Left ventricle myocardium superior (tissue), 1 donor: ENCODE measurements at places on chromosomes 12 and 14.

- DNase-seq = peak; percentile 28
These were observed 23.0 kb downstream of the TRIM9 start for GRCh38 chr14:51071857-51072256.

- DNase-seq = no peak
These were observed 47.9 kb downstream of the TMEM117 start for GRCh38 chr12:43883748-43884147.

DNA sequence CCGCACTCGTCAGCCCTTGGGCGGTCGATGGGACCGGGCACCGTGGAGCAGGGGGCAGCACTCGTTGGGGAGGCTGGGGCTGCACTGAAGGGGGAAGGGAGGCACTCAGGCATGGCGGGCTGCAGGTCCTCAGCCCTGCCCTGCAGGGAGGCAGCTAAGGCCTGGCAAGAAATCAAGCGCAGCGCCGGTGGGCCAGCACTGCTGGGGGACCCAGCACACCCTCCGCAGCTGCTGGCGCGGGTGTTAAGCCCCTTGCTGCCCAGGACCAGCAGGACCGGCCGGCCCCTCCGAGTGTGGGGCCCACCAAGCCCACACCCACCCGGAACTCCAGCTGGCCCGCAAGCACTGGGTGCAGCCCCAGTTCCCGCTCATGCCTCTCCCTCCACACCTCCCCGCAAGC lies 35.7 kb upstream of the YAF2 start:
- no peak for DNase-seq

GRCh38 chr12:61798778-61799177 lies 461.4 kb upstream of the USP15 start:
- no peak for DNase-seq

DNA sequence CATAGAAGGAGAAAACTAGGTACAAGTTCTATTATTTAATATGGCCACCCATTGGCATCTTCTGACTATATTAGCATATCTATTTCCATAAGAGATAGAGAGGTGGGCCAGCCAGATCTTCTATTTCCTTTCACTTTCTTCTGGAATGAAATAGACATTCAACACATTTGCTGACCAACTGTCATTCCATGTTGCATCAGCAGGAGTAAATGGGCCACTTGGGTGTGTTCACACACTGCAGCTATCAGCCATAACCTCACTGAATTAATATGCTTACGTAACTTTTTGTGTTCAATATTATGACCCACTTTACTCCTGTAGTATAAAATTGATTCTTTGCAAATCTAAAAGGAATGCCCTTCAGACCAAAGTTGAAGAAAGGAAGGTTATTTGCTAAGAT lies 106.2 kb upstream of the LGR5 start:
- DNase-seq = no peak

DNA sequence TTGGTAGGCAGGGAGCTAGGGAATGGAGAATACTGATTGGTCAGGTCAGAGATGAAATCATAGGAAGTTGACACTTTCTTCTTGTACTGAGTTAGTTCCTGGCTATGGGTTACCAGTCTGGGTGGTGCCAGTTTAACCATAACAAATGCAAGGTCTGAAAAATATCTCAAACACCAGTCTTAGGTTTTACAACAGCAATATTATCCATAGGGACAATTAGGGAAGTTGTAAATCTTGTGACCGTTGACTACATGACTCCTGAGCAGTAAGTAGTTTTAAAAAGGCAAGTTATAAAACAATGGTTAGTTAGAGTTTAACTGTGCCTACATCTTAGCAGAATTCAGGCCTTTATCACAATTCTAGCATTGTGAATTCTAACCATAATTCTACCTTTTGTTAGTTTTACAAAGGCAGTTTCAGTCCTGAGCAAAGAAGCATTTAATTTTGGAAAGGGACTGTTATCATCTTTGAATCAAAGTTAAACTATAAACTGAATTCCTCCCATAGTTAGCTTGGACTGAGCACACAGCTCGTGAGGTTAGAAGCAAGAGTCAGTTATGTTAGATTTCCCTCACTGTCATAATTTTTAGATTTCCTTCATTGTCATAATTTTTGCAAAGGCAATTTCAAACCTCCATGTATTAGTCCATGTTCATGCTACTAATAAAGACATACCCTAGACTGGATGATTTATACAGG lies 19.7 kb upstream of the MON2 start:
- no peak for DNase-seq

DNA sequence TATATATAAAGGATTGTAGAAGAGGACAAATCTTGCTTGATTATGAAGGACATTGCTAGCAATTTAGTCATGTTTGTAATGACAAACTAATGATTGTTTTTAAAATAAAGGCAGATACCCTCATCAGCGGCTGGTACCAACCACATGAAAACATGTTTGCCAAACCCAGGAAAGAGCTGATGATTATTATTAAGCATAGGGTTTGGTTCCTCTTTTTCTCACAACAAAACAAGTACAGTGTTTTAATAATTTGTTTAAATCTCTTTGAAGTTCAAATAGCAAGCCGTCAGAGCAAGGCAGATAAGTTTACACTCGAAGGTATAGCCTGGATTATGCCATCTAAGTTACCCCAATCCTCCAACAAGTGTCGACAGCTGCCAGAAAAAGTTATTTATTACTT lies 5.3 kb upstream of the SINHCAF start:
- no peak for DNase-seq

GRCh38 chr14:69376439-69376838 lies 21.7 kb downstream of the ERH start:
- DNase-seq = no peak

DNA sequence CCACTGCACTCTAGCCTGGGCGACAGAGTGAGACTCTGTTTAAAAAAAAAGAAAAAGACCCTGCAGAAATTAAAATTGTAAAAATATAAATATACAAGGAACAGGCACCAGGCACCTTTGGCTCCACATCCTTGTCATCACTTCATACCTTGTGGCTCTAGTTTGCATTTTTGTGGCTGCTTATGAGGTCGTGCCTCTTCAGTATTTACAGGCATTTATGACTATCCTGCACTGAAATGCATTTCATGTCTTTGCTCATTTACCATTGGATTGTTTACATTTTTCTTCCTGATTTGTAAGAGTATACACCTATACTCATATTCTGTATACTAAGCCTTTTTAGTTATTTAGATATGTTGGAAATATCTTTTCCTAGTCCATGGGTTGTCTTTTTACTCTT lies 20.1 kb downstream of the BICD1 start:
- DNase-seq = no peak

- DNase-seq = no peak
These were observed 319.4 kb downstream of the KCNC2 start for GRCh38 chr12:74890237-74890599.

- DNase-seq = no peak
These were observed 524.6 kb downstream of the TMEM132D start for GRCh38 chr12:129379076-129379804.

GRCh38 chr14:71372411-71372838 lies 465.2 kb downstream of the PCNX1 start:
- no peak for DNase-seq

DNA sequence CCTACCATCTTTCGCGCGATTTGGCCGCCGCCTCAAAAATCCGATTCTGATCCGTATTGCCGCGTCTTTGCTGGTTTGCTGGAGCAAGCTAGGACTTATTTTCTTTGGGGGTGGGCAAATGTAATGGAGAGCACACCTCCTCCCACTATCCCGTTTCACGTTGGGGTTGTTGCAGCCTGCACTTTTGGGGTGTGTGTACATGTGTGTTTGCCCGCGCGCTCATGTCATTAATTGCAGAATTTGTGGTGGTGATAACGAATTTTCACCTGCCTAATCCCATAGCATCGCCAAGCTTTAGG lies 657 bp downstream of the METAP2 start:
- DNase-seq = no peak

GRCh38 chr12:116135209-116135930 lies 142.1 kb downstream of the MED13L start:
- DNase-seq = no peak

DNA sequence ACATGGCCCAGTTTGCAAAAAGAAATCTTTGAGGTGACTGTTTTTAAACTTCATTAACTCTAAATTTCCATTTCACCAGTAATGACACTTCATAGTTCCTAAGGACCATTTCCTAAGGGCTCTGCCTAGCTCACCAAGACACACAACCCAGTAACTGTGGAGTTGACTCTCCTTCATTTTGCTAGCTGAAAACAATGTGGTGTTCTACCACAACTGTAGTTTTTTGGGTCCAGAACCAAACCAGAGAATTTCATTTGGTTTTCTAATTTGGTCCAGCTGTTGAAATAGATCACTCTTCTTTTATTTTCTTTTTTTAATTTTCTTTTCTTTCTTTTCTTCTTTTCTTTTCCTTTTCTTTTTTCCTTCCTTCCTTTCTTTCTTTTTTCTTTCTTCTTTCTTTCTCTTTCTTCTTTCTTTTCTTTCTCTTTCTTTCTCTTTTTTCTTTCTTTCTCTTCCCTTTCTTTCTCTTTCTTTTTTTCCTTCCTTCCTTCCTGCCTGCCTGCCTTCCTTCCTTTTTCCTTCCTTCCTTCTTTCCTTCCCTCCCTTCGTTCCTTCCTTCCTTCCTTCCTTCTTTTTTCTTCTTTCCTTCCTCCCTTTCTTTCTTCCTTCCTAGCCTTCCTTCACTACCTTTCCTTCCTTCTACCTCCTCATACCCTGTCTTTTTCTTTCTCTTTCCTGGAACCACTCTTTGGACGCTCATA lies 18.5 kb upstream of the LUM start:
- DNase-seq = no peak

GRCh38 chr14:24632336-24632735 lies 1.7 kb downstream of the GZMB start:
- DNase-seq = no peak

GRCh38 chr12:56122637-56123036 lies 4.6 kb downstream of the ZC3H10 start:
- no peak for DNase-seq

GRCh38 chr12:94405413-94406116 lies 54.1 kb downstream of the CEP83 start:
- DNase-seq = no peak

GRCh38 chr14:51079085-51079484 lies 15.8 kb downstream of the TRIM9 start:
- no peak for DNase-seq

GRCh38 chr12:52070185-52070925 lies 577 bp downstream of the ATG101 start:
- no peak for DNase-seq

- DNase-seq = no peak
These were observed 908 bp downstream of the ENTPD5 start for GRCh38 chr14:74018174-74018585.

DNA sequence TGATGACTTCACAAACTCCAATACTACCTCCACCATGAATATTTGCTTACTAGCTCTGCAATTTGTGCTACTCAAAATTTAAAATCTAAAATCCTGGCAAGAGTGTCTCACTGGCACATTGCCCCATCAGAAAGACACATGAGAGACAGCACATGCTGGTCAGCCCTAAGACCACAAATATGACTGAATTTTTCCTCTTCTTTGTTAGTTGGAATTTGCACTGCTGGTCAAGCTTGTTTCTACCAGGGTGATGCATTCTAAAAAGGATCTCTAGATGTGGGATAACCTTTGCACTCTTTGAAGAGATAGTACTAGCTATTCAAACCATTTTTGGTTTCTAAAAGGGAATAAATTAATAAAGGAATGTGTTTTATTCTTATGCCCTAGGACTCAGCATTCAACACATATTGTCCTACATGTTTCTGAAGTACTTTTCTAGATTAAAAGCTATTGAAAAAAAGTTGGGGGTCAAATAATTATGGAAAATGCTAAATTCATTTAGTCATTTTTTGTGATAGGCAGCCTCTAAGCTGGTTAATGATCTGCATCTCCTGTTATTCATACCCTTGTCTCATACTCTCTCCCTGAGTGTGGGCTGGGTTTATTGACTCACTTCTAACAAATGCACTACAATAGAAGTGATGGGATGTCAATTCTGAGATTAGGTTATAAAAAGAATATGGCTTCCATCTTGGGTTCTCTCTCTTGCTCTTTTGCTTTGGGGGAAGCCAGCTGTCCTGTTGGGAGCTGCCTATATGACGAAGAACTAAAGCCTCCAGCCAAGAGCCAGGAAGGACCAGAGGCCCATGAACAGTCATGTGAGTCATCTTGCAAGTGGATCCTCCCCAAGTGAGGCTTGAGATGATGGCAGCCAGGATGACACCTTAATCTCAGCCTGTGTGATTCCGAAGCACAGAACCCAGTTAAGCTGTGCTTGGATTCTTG lies 211.5 kb upstream of the CRY1 start:
- no peak for DNase-seq

GRCh38 chr12:91331371-91331770 lies 148.8 kb upstream of the DCN start:
- DNase-seq = no peak

GRCh38 chr12:94091624-94092023 lies 56.8 kb upstream of the PLXNC1 start:
- DNase-seq = no peak

DNA sequence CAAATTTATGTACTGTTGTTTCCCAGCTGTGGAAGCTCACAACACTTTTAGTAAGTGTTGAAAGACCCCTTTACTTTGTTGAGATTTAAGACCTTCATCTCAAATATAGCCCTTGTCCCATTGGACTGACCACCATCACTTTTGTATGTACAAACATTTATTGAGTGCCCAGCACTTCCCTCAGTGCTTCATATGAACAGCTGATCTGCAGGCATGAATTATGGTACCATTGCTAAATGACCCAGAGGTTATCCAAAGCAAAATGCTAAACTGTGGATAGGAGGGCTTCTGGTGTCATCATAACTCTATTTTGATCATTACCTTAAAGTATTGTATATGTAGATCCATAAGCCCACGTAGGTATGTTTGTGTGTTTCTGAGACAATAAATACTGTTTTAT lies 285.7 kb upstream of the RGS6 start:
- DNase-seq = no peak

DNA sequence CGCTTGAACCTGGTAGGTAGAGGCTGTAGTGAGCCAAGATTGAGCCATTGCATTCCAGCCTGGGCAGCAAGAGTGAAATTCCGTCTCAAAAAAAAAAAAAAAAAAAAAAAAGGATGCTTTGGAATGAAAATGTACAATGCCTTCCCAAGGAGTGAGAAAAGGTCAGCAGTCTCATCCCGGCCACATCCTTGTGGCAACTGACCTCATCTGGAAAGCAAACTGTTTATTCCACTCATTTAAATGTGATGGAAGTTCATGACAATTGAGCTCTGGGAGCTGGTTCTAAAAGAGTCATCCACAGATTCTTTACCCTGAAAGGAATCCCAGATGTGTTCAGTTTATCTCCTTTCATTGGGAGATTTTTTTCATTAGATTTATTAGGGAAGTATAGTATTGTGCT lies 19.4 kb upstream of the LIMA1 start:
- DNase-seq = no peak
